Activated naive CD4-positive, alpha-beta T cell treated with anti-CD3 and anti-CD28 coated beads, Interleukin-2, amount 10 ng/mL, durations not matched to agents 7 days and 5 days (primary cell): ENCODE measurements at places on chromosomes 7 and 10.

- DNase-seq = no peak
These were observed 111.7 kb upstream of the CDK13 start for GRCh38 chr7:39838326-39838725.

DNA sequence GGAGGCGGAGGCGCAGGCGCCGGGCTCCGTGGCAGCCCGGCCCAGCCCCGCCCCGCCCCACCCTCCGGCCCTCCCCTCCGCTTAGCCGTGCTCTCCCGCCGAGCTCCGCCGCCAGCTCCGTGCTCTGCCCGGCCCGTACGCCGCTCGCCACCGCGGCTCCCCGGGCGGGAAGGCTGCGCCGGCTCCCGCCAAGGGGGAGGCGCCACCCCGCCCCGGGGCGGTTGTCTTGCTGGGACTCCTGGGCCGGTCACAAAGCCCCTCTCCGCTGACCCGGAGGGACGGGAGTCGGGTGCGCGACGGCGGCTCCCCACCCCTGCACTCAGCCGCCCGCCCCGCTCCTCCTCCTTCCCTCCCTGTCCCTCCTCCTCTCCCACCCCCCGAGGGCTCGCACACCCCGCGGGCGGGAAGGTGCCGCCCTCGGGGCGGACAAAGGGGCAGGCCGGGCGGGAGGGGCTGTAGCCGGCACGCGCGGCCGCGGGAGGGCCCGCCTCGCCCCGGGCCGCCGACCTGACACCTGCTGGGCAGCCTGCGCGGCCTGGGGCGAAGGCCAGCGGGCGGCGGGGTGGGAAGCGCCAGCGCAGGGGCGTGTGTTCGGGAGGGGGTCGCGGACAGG, 11.5 kb upstream of the SP8 start:
- no peak for DNase-seq

DNA sequence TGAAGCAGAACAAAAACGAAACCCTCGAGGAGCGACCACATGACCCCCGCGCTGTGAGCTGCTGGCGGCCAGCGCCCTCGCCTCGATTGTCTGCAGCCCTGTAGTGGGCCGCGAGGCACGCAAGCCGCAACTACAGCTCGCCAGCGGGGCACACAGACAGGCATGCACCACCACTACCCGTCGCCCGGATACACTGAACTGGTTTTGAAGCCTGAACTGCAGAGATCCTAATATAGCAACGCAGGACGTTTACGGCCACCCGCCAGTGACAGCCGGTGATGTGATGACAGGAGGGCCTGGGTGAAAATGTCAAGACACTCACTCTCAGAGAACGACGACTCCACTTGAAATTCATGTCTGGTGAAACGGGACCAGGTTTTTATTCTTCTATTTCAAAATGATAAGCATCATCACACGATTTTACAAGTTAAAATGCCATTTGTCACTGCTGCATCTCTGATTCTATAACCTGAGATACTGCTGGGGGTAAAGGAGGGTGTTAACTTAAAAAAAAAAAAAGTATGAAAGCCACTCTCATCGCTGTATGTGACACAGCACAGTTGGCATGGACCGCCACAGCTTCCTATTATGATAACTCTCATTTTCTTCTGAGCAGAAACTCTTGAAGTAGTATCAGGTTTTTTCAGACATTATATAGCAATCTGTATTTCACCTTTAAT, 120.3 kb upstream of the DIP2C start:
- no peak for DNase-seq

GRCh38 chr10:118692872-118693271, 61.9 kb downstream of the CACUL1 start:
- no peak for DNase-seq

- peak; percentile 42 for DNase-seq
These were observed 1.6 kb downstream of the FZD8 start for GRCh38 chr10:35640474-35640873.

GRCh38 chr7:99499371-99499720, 735 bp downstream of the ZNF394 start:
- no peak for DNase-seq

DNA sequence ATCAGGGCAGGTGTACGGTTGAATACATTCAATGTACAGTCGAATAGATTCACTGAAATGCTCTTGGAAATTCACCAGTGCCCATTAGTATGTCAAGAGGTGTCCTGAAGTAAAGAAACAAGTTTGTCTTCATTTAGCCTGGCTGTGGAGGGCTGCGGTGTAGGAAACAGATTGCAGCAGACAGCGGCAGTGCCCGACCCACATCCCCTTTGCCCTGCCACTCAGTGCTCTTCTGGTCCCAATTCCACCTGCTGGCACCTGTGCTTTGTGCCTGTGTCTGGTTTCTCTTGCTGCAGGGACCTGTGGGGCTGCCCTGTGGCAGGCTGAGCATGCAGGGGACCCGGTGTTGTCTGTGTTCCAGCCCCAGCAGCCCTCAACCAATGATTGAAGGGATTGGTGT, 183.7 kb downstream of the RPS24 start:
- DNase-seq = no peak

DNA sequence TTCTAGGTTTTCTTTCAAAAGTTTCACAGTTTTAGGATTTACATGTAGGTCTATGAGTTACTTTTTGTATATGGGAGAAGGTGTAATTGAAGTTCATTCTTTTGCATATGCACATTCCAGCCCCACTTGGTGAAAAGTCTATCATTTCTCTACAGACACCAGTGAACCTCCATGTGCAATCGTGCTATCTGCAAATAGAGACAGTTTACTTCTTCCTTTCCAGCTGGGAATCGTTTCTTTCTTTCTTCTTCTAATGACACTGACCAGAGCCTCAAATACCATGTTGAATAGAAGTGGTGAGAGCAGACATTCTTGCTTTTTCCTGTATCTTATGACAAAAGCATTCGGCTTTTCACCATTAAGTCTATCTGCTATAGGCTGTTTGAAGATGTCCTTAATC, 122.7 kb downstream of the ARHGAP22 start:
- no peak for DNase-seq

DNA sequence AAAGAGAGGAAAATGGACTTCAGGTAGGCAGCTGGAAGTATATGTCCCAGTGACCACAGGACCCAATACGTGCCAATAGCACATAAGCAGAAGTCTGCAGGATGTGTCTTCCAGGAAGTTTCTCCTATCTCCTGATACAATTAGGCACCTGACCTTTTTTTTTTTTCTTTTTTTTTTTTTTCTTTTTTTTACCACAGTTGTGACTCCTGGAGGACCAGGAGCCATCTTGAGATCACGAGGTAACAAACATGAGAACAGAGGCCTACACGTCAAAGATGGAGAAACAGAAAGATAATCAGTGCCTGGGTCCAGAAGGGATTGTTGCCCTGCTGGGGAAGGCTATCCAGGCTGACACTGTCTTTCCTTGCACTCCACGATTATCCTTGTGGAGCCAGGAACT, 312.4 kb upstream of the NEBL start:
- no peak for DNase-seq

GRCh38 chr10:60353519-60354258, 36.0 kb downstream of the ANK3 start:
- no peak for DNase-seq

DNA sequence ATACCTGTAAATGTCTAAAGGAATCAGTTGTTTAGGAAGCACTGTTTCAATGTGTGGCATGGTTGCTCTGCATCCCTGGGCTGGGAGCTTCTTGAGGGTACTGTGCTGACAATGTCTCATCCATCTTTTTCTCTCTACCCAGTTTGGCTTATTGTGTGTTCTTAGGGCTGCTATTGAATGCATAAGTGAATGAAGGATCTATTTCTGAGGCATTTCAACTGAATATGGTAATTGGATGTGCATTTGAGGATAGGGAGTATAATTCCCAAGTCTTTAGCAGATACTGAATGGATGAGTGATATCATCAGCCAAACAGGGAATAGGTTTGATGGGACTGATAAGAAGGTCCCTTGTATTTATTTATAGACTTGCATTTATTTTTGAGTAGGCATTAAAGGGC, 64.1 kb downstream of the ANLN start:
- no peak for DNase-seq

- DNase-seq = no peak
These were observed 126.7 kb upstream of the WNT16 start for GRCh38 chr7:121202125-121202524.

DNA sequence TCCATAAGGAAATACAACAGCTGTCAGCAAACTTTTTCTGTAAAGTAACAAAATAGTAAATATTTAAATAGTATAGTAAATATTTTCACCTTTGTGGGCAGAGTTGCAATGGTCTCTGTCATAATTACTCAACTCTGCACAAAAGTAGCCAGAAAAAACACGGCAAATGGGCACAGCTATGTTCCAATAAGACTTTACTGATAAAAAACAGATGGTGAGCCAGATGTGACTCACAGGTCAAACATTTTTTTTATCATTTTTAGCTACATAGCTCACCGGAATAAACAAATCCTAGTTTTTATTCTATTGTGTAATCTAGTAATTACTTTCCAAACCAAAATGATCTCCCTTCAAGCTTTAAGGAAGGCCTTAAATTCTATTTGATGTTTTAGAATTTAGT, 55.3 kb downstream of the NCAPG2 start:
- DNase-seq = no peak

GRCh38 chr7:22470981-22471380, 29.0 kb downstream of the STEAP1B start:
- DNase-seq = no peak
